ENCODE measurements at places on chromosomes 7 and 10. TPM values are rescaled to one million over a fixed set of nuclear protein-coding genes. Genes with fewer than 3 reads are reported as not detected.

DNA sequence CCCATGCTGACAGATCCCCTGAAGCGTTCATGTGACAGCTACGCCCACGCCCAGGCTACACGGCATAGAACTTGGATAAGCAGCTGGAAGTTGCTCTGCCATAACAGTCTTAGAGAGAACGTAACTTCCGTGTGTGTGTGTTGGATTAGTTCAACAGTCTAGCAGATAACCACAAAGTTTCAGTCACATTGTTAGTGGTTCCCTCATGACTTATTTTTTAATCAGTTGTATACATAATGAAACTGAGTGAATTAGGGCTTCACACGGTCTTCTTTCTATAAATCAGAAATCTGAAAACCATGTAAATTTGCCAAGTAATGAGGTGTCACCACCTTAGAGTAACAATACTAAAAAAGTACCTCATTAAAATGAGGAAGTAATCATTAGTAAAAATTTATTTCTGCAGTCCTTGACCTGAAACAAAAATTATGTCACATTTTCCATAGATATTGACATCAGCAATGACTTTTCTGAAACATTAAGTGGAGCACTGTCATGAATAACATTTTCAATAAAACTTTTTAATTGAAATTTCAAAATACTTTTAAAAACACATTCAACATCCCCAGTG lies 21.7 kb upstream of the MACC1 start:
- no peak overlapping the region for H3K4me3 ChIP-seq
- peaks cover 9% of the 10 kb centered on the region for H3K4me1 ChIP-seq
- DNase-seq = no peak
- no peak overlapping the region for H3K27ac ChIP-seq
- H3K27me3 ChIP-seq = no peaks in the 10 kb centered on the region

- no peaks in the 10 kb centered on the region for H3K4me1 ChIP-seq
- H3K4me3 ChIP-seq = no peak overlapping the region
- no peak overlapping the region for H3K27ac ChIP-seq
- no peak for DNase-seq
These were observed 20.5 kb upstream of the RASGEF1A start for GRCh38 chr10:43287056-43288007.

Gene PARG
- total RNA-seq = 32.2 TPM

Gene NRP1
- 191 TPM for total RNA-seq

DNA sequence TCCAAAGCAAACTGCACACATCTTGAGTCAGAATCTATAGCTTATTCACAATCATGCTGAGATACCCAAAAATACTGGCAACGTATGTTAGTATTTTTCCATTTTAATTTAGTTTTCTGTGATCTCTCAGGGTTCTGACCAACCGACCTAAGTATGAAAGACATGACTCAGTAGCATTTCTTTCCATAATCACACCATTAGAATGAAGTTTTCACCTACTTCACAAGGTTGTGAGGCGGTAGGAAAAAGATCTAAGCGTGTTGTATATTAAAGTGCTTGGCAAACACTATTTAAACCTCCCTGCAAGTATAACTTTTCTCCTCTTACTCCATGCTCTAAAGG lies 49.1 kb downstream of the PLCE1 start:
- no peaks in the 10 kb centered on the region for H3K27me3 ChIP-seq
- peaks cover 2% of the 10 kb centered on the region for H3K4me1 ChIP-seq
- no peak overlapping the region for H3K27ac ChIP-seq

Gene CFAP46
- total RNA-seq = 1.7 TPM

Gene MLXIPL
- not detected for total RNA-seq

Gene GALNT17
- not detected for total RNA-seq

DNA sequence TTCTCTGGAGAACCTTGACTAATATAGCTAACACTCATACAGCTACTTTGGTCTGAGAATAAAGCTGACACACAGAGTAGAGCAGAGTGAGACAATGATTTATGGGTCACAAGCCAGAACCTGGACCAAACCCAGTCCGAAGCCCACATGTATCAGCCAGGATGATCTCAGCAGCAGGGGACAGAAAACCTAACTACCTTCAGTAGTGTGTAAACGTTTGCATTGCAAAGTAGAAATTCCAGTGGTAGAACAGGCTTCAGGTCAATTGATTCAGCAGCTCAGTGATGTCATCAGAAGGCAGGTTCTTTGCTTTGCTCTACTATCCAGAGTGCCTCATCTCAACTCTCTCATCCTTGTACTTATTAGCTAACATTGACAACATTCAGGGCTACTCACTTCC lies 62.5 kb upstream of the PALS2 start:
- H3K27ac ChIP-seq = no peak overlapping the region
- H3K36me3 ChIP-seq = no peaks in the 10 kb centered on the region
- H3K4me3 ChIP-seq = no peak overlapping the region
- H3K4me1 ChIP-seq = no peaks in the 10 kb centered on the region
- DNase-seq = no peak

Gene PDLIM1
- 27.5 TPM for total RNA-seq

Gene TAS2R4
- 0.28 TPM for total RNA-seq

Gene KLF14
- total RNA-seq = not detected

Measured in IMR-90 (cell line).